ENCODE measurements at places on chromosomes 13 and 19. TPM values are rescaled to one million over a fixed set of nuclear protein-coding genes. Genes with fewer than 3 reads are reported as not detected.

Gene CA11
- 3.8 TPM for polyA plus RNA-seq

Gene IGLON5
- polyA plus RNA-seq = 1.1 TPM

Gene BEST2
- polyA plus RNA-seq = 0.08 TPM

Gene PSG1
- not detected for polyA plus RNA-seq

Gene PRRG2
- polyA plus RNA-seq = 5.5 TPM

Gene ZNF729
- 0.09 TPM for polyA plus RNA-seq

Gene TMEM145
- polyA plus RNA-seq = 1.1 TPM

Gene ZNF544
- 37.9 TPM for polyA plus RNA-seq

Gene DNAJC15
- polyA plus RNA-seq = 28.5 TPM

Gene NKPD1
- polyA plus RNA-seq = 0.13 TPM

Gene ERICH4
- polyA plus RNA-seq = 0.83 TPM

Gene ZFP82
- polyA plus RNA-seq = 13.4 TPM

Gene SELENOW
- 225 TPM for polyA plus RNA-seq

Gene FAAP24
- 3.0 TPM for polyA plus RNA-seq

Gene CBLC
- 4.6 TPM for polyA plus RNA-seq

Gene KLK15
- not detected for polyA plus RNA-seq

Gene ZNF665
- 15.4 TPM for polyA plus RNA-seq

Gene ZNF540
- 5.9 TPM for polyA plus RNA-seq

Gene SLITRK1
- polyA plus RNA-seq = 0.06 TPM

Gene CEACAM3
- polyA plus RNA-seq = 0.12 TPM

Gene MAST1
- polyA plus RNA-seq = 1.6 TPM

Gene CRTC1
- 14.7 TPM for polyA plus RNA-seq

Gene GPC5
- 10.3 TPM for polyA plus RNA-seq

Gene ABCA7
- polyA plus RNA-seq = 3.9 TPM

Gene SIGLEC10
- polyA plus RNA-seq = 2.1 TPM

Gene NLRP5
- polyA plus RNA-seq = not detected

Gene SMAD9
- 33.0 TPM for polyA plus RNA-seq

Gene ZNF568
- 30.5 TPM for polyA plus RNA-seq

Gene PRODH2
- not detected for polyA plus RNA-seq

Gene FCAR
- polyA plus RNA-seq = 0.40 TPM

Gene EBI3
- 0.57 TPM for polyA plus RNA-seq

Gene U2AF1L4
- polyA plus RNA-seq = 19.0 TPM

Gene PNMA8A
- polyA plus RNA-seq = 12.7 TPM

Gene PLEKHA4
- 16.3 TPM for polyA plus RNA-seq

Gene RPL18
- 1,451 TPM for polyA plus RNA-seq

Gene KLF16
- 7.1 TPM for polyA plus RNA-seq

Gene HSH2D
- 2.7 TPM for polyA plus RNA-seq

Gene MIPEP
- 21.3 TPM for polyA plus RNA-seq

Gene ZNF134
- 26.2 TPM for polyA plus RNA-seq

Gene SIX5
- 11.5 TPM for polyA plus RNA-seq

Gene OVOL3
- not detected for polyA plus RNA-seq

Gene NPAS1
- 1.4 TPM for polyA plus RNA-seq

Gene PTPRS
- 80.1 TPM for polyA plus RNA-seq

Gene SYNGR4
- polyA plus RNA-seq = 0.65 TPM

Gene ZNF382
- polyA plus RNA-seq = 14.1 TPM

Gene CD70
- polyA plus RNA-seq = not detected

Gene PRKCG
- 0.18 TPM for polyA plus RNA-seq

Gene CTXN1
- polyA plus RNA-seq = 11.3 TPM

Gene CABP5
- polyA plus RNA-seq = not detected
